ENCODE measurements at places on chromosomes 2 and 18.
A peak's percentile ranks its signal among the peaks of the same experiment; 100 is the strongest.

DNA sequence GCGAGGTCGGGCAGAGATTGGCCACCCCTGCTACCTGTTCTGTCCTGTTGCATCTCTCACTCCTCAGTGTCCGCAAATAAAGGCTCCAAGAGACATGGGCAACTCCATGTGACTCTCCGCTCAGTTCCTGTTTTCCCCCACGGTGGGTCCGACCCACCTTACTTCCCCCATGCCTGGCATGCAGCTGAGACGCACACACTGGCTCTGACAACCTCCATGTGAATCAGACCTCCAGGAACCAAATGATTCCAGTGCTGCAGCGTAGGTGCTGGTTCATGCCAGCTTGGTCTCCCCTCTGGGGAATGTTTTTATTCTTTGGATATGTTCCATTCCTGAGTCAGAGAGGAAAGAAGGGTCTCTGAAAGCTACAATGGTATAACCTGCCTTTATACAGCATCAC lies 221.5 kb downstream of the SH3RF3 start:
- DNase-seq: no peak

DNA sequence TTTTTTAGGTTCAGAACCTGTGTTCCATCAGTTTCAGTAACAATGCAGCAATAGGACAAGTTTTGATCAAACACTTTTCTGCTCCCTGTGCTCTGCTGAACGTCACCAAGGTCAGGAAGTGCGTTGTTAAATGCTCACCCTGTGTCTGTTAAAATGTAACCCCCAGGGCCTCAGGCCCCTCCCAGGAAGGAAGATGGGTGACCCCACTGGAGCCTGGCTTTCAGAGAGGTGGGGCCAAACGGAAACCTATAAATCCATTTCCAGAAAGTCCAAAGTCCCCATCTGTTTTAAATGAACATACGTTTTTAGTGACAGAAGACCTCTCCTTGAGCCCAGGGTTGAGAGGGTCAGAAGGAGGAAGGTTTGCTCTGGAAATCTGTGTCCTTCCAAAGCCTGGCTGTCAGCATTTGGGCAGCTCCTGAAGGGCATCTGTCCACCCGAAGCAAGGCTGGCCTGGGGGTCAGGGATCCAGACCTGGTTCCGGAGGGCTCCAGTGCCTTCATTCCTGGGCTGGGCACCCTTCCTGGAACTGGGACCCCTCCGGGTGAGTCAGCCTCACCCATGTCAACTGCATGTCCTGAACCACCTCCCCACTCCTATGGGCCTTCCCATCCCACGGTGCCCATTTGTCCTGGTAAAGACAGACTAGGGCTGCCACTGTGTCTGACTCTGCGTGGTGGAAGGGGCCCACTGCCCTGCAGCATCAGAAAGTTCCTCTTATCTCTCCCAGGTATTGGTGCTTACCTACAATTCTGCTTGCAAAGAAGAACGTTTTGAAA lies 117.4 kb upstream of the COPS8 start:
- DNase-seq: no peak

GRCh38 chr2:233857511-233858141 lies 3.3 kb upstream of the HJURP start:
- no peak for DNase-seq

DNA sequence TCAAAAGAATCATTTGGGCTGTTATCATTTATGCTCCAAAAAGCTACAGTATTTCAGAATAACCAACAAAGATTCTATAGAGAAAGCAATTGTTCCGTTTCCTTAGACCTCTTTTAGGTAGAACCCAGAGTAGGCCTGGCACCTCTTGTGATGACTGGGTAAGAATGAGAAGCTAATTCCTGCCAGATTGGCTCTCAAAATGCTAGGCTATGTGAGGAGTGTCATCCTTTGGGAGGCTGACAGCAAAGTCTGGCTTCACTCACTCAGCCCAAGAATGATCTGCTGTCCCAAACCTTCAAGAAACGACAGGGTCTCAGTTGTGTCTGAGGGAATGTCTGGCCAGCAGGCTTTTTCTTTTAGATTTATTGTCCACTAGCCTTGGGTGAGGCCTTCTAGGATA lies 4.5 kb downstream of the CERS6 start:
- no peak for DNase-seq

- no peak for DNase-seq
Observed at GRCh38 chr2:129499747-129500146, 479.7 kb upstream of the RAB6C start.

DNA sequence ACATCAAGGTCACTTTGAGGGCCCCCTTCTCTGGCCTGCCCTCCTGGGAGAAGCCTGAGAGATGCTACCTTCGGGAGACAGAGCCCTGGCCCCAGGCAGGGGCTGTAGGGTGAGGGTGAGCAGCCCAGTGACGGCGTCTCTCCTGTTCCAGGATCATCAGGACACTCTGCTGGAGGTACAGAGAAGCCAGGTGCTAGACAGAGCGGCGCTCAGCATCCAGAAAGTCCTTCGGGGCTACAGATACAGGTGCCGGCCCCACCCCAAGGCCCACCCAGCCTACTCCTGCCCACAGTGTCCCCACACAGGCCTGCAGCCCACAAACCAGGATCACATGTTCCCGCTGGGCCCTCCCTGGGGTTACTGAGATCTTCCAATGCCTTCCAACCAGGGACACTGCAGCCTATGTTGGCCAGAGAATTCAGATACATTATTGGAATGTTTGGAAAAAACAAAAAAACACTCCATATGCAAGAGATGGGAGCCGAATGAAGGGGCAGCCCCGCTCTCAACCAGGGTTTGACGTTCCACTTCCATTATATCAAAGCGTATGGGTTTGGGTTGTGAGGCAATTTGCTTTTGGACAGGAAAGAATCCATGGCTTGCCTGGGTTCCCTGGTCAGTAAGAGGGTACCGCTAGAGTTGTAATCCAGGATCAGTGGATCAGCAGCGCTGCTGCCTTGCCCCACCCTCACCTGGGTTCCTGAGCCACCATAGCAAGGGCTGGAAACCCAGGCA lies 49.5 kb upstream of the GPR17 start:
- DNase-seq: no peak

DNA sequence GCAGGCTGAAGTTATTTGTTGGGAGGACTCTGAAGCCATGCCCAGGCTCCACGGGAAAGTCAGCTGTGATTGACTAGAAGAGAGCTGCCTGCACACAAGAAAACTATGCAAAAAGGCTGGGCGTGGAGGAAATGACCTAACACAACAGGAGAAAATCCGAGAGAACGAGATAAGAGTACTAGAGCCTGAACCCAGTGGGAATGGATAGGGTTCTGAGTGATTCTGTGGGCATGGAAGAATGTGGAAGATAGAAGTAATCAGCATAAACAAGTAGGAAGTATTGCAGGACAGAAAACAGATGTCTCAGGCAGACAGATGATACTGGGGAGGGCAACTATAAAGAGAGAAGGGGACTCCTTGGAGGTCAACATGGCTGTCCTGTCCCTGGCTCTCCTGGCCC lies 12.1 kb upstream of the COPS8 start:
- DNase-seq: no peak

DNA sequence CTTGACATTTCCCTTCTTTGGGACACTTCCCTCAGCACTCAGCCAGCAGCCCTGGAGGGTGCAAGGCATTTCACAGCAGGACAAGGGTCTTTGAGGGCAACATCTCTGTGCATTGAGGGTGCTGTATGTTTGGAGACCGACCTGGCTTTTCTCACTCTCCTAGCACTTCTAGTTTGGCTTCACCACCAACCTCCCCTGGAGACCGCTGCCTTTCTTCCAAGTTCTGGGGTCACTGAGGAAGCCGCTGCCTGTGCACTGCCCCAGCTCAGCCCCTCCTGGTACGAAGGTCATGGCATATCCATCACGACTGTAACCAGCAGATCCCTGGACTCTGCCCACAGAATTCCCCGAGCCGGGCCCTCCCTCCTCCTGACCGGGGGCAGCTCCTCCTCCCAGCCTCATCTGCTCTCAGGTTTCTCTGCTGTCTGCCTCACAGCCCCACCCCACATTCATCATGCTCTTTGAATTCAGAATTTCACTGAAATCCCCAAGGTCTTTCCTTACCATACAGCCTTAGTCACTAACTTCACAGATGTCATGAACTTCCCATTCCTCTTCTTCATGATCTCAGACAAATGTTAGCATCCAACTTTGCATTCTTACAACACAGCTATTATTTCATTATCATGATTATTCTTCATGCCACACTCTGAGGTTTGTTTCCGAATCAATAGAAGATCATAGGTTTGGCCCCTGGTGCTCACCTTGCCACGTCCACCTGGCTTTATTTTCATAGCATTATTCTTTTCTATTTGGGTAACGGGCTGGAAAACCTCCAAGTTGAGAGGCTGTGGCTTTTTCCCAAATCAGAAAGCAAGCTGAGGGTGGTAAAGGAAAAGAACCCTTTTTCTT lies 113.0 kb upstream of the COPS8 start:
- peak; percentile 38 for DNase-seq

GRCh38 chr2:104685591-104685990 lies 168.3 kb upstream of the POU3F3 start:
- no peak for DNase-seq

DNA sequence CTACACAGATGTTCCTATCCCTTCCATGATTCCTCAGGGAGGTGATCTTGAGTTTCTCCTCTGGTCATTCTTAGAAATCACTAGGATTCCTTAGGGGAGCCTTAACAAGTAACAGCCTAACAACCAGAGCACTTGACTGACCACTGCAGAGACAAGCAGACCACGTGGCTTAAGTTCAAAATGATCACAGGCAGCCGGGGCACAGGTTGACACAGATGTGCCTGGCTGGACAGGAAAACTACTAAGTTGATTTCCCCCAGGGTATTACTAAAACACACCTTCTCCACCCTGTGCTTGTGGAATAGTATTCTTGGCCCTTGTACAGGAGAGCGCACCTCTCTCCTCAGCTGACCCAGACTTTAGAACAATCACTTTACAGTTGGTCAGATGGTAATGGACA lies 29.9 kb downstream of the ST3GAL5 start:
- no peak for DNase-seq

DNA sequence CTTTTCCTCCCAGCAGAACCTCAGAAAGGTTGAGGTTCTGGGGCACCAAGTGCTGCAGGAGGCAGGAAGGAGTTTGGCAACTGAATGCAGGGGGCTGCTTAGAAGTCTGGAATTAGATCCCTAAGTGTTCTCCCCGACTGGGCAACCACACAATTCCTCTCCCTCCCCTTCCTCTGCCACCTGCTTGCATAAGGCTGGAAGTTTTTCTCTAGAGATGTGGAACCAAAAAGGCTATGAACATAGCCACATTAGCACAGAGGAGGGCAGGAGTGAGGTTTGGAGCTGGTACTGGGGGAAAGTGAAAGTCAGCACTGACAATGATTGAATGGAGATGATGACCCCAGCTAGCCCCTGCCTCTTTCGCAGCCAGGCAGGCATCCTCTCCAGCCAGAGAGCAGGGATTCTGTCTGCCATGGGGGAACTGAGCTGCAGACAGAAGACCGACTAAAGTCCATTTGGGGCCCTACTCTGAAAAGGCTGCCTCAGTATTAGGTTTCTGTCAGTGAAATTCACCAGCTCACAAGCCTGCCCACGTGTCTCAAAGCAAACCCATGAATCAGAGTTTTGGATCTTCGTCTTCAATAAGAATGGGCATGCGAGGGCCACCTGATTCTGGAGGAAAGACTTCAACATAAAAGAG lies 87.9 kb upstream of the ITGA6 start:
- DNase-seq: no peak

DNA sequence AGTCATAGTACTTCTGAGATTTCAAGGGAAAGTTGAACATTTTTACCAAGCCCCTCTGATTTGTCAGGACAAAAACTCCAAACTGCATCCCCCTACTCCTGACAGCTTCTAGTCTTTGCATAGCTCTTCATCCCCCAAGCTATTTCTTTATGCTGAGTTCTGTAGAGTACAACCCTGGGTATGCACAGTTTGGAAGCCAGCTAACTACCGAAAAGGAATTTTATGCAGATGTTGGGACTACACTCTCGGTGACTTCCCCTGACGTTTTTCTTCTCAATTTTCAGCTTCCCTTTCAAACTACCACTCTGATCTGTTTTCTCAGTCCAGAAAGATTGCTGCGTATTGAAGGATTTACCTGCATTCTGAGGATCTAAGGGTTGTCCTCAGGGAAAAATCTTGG lies 1060.2 kb upstream of the ACVR2A start:
- no peak for DNase-seq

GRCh38 chr18:23627321-23627720 lies 35.4 kb downstream of the ANKRD29 start:
- peak; percentile 27 for DNase-seq

DNA sequence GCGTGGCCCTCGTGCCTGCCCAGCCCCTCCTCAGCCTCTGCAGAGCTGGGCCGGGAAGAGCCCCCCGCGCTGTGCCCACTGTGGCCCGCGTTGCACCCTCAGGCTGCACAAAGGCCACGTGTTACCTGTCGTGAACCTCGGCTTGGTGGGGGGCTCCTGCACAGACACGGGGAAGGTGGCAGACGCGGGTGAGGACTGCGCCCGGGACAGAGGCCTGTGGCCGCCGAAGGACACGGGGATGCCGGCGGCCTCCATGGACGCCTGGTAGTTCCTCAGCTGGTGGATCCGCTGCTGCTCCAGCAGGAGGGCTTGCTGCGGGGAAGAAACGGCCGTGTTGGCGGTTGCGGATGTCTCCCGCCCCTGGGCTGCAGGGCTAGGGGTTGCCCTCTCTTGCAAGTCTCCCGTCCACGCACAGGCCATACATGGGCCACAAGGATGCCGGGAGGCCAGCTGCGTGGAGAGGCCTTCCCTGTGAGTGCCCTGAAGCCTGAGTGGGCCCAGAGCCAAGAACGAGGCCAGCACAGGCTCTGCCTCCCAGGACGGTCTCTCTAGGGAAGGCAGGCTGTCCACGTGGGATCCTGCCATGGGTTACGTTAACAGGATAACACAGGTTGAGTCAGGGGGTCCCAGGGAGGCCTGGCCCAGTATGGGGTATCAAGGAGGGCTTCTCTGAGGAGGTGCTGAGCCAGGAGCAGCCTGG lies 263.7 kb downstream of the TWIST2 start:
- DNase-seq: no peak

DNA sequence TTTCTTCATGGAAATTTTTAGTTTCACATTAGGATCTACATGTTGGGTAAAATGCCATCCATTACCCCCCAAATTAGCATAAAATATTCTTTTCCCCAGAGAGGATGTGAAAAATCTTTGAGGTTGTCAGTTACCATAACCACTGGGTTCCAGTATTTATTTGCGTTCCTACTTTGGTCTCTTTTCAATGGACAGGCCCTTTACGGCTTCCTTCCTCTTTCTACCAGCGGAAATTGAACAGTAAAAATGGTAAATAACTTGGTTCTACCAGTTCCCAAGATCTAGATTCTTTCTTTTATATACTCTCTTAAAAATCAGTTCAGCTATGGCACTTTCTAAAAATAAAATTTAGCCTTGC lies 169.2 kb upstream of the APCDD1 start:
- DNase-seq: no peak

DNA sequence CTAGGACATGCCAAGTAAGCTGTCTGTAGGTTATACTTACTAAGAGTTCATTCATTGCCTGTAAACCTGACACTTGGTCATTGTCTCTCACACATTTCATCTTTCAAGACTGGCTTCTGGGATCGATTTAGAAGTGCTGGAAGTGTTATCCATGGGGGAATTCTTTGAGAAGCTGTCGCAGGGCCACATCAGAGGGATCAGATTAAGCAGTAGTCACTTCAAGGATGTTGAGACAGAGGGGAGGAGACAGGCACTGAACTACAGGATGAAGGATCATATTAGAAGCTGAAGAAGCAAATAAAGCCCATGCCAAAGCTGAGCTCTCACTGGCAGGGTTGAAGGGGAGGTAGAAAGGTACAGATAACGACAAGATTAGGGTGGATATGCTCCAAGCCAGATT lies 49.0 kb downstream of the CDK15 start:
- DNase-seq: no peak
